ENCODE measurements at places on chromosomes 13 and 19.

- DNase-seq, result no peak
Observed at GRCh38 chr19:51882518-51882917, 5.2 kb downstream of the ZNF577 start.

- DNase-seq, result no peak
Observed at GRCh38 chr13:97648171-97648880, 214.4 kb downstream of the RAP2A start.

DNA sequence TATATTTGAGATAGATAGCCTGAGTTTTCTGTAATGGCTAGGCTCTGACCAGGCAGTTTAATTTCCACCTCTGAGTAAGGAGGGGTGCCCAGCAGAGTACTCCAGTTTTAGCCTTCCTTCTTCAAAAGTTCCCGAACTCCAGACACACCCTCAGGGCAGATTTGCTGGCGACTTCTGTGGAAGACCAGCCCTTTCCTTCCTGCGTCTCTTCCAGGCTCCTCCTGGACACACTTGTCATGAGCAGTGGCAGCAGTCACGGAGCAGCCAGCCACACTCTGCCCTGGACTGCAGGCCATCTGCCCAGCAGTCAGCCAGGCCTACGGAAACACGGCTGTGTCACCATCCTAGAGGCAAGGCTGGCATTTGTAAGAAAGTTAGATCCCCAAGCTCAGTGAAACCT, 6.6 kb upstream of the FLT1 start:
- DNase-seq, result no peak

DNA sequence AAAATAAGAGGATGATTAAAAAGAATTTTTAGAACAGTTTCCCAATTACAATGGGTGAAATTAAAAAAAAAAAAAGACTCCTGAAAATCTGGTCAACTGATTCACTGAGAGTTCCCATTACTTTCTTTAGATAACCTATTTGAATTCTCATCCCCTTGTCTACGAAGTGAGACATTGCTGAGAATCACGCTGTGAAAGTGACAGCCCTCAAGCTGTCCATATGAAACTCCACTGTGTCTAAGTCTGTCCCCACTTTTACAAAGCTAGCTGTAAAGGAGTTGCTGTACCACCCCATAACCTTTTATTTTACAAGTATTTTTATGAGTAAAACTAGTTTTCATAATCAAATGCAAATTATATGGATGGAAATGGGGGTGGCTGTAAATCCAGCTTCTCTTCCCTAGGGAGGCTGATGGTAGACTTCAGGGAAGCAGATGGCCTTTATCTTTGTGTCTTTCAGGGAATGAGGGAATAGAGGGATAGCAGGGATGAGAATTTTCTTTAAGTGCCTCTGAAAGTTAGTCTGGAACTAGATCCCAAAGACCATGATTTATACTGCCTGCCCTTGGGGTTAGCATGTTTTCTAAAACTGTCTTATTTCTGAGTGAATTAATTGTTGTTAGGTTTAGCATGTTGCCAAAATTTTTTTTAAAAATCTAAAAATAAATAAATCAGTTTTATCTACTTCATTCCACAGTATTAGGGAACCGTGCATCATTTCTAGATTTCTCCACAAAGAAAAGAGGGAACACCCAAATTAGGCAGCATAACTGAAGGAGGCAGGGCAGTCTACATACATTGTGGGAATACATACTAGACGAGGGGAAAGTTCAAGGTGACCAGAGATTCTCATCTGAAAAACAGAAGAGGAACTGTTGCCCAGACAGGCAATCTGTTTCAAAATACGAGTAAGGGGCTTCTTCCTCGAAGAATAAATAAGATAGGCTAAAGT, 1219.1 kb downstream of the UQCRFS1 start:
- no peak for DNase-seq

GRCh38 chr13:34637138-34637537, 304.9 kb upstream of the NBEA start:
- DNase-seq, result no peak

GRCh38 chr13:99307247-99307646, at the start of gene GPR183:
Gene GPR183 (minus strand): TSS chr13:99307399. CDS start chr13:99296145, 11,254 bp downstream.
- peak; percentile 85 for DNase-seq

DNA sequence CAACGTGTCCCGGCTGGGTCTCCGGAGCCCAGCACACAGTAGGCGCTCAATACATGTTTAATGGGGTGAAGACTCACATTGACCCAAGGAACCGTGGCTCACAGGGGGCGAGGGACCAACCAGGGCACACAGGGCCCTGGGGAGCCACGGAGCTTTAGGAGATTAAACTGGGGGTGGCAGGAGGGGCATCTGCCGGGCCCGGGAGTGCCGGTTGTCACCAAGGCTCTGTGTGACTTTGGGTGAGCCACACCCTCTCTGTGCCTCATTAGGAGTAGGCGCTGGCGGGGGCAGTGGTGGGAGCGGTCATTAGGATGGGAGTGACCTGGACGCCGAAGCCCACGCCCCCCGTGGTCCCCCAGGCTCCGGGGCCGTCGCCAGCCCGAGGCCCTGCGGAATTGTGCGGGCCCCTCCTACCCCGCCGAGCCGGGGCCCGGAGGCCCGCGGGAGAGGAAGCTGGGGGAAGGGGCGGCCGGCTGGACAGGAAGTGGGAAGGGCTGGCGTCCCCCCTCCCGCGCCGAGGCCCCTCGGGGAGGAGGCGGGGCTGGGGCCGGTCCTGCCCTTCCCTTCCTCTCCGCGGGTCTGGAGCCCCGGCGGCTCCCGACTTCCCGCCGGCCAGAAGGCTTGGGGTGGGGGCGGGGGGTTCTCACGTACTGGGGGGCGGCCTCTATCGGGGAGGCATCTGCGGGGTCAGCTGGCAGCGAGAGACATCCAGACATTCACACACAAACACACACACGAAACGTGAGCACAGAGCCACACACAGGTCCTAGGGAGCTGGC, 1.8 kb upstream of the SSBP4 start:
- peak; percentile 94 for DNase-seq

DNA sequence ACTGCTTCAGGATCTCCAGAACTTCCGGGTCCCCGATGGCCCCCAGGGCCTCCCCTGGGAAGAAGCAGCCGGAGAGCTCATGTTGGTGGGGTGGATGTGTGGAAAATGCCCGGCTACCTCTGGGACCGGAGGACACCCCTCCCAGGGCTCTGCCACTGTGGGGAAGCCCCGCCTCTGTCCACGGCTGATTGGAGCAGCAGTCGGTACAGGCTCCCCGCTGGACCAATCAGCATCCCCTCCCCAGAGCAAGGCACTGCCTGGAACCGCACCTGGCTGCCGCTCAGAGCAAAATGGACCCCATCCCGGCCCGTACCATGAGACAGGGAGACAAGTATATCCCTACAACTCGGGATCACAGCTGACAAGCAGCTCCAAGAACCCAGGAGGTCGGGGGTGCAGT, 6.4 kb downstream of the DOHH start:
- DNase-seq, result no peak

DNA sequence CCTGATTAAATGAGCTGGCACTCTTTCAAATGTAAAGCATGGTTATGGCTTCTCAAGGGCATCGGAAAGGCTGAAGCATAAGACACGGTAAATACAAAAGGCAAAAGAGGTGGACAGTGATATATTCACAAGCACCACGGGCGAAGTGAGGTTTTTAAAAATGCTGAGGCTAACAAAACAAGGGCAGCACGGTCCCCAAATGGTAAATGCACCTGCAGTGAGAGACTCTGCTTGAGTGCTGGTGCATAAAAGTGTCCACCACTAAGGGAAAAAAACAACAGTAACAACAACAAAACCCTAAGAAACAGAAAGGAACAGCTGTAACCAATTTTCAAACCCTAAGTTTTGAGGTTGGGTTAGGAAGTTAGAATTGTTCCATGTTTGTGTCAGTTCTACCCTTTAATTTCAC, 234.9 kb downstream of the PCDH9 start:
- no peak for DNase-seq
